CD4-positive, alpha-beta T cell treated with Interleukin-15 for 1 hour (primary cell): ENCODE measurements at places on chromosomes 3 and 15.

GRCh38 chr15:90071220-90071807 is 31.0 kb downstream of the IDH2 start:
- DNase-seq: peak; percentile 79

GRCh38 chr3:175865724-175866123 is 1006.6 kb downstream of the NAALADL2 start:
- no peak for DNase-seq

GRCh38 chr3:107881509-107881908 is 209.3 kb downstream of the CD47 start:
- DNase-seq: no peak

DNA sequence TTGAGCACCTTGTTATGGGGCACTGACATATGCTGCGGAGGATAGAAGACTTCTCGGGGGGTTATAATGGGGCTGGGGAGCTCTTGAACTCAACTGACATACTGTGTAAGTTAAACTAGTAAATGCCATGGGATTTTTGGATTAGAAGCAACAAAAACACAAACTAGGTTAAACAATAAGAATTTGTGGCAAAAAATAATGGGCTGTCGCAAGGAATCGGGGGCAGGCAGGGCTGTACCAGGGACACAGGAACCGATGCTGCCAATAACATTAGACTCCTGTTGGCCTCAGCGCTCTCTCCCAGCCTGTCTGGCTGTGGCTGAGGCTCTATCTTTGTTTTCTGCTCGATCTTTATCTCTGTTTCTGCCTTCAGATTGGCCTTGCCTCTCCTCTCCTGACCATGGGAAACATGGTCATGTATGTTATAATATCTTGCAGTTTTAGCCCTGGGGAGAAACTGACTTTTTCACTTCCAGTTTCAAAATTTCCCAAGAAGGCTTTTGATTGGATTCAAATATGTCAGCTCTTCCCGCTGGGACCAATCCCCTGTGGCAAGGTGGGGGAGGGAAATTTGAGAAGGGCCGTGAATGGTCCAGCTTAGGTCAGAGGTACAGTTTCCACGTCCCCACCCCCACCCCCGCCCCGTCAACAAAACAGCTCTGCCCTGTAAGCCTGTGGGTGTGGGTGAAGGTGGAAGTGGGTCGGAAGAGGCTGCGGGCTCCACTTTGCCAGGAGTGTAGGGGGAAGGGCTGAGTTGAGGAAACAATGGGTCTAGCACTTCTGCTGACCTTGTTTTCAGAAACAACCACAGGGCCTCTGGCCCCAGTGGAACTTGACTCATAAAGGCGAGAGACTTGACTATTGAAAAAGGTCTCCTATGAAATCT is 161.1 kb upstream of the TBL1XR1 start:
- peak; percentile 88 for DNase-seq

- no peak for DNase-seq
These were observed 294.2 kb upstream of the TBL1XR1 start for GRCh38 chr3:177491296-177492032.

GRCh38 chr3:47612178-47612577 is 33.5 kb upstream of the CSPG5 start:
- no peak for DNase-seq

DNA sequence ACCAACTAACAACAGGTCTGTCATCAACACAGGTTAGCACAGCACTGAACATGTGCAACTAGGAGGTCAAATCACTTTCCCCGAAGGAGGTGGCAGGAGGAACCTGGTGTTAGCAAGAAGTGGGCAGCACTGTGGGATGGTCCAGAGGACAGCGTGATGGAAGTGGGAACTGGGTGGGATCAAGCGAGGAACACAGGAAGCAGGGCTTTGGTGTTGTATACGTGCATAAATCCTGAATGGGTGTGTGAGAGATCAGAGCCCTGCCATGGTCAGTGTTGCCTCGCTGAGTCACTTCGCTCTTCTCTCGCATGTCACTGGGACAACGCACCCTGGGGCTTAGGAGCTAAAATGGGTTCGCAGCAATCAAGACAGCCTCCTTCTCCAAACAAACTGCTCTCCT is 62.1 kb downstream of the MOBP start:
- no peak for DNase-seq

- no peak for DNase-seq
These were observed 462.9 kb upstream of the PROK2 start for GRCh38 chr3:72247645-72248388.

- no peak for DNase-seq
These were observed 470.8 kb downstream of the SOX2 start for GRCh38 chr3:182182531-182182968.
